ENCODE measurements at places on chromosomes 1 and 21.

GRCh38 chr21:41668051-41668541, 98.8 kb downstream of the RIPK4 start:
- no peak for DNase-seq

DNA sequence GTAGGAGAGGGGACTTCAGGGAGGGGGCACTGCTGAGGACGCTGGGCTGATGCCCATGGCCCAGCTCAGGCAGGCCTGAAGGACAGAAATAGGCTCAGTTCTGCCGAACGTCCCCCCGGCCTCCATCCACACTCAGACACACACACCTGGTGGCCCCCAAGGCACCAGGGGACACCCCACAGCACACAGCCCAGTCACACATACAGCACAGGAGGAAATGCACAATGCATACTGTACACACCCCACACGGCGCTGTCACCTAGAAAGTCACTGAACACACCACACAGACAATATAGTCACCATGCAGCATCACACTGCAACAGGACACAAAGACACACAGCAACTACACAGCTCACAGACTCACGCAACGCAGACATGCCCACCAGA, 562 bp downstream of the SYTL1 start:
- peak; percentile 12 for DNase-seq

DNA sequence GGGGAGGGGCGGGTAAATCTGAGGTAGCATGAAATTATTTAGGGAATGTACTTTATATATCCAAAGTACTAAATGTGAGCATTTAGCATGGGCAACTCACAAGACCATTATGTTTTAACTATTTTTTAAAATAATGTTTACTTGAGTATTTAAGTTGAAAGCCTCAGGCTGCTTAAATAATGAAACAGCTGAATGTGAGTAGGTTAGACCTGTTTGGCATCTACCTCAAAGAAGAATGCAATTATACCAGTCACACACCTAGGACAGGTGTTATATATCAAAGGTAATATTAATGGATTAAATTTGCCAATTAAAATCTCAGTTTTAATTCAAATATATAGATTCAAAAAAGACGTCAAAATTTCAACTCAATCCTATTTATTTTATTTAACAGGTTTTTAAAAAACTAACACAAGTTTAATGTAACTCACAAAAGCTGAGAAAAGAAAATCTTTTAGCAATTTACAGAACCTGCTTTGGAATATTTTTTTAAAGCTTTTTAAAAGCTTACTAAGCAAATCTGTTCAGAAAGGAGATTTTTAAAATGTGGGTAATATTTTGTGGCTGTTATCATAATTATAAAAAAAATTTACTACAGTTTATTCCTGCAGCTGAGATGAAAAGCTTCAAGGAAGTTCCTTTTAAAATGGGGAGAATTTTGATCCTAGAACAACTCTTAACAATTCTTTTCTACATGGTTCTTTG, 104.6 kb upstream of the LBR start:
- no peak for DNase-seq

GRCh38 chr1:200373811-200374231, 36.0 kb downstream of the ZNF281 start:
- DNase-seq, result no peak

DNA sequence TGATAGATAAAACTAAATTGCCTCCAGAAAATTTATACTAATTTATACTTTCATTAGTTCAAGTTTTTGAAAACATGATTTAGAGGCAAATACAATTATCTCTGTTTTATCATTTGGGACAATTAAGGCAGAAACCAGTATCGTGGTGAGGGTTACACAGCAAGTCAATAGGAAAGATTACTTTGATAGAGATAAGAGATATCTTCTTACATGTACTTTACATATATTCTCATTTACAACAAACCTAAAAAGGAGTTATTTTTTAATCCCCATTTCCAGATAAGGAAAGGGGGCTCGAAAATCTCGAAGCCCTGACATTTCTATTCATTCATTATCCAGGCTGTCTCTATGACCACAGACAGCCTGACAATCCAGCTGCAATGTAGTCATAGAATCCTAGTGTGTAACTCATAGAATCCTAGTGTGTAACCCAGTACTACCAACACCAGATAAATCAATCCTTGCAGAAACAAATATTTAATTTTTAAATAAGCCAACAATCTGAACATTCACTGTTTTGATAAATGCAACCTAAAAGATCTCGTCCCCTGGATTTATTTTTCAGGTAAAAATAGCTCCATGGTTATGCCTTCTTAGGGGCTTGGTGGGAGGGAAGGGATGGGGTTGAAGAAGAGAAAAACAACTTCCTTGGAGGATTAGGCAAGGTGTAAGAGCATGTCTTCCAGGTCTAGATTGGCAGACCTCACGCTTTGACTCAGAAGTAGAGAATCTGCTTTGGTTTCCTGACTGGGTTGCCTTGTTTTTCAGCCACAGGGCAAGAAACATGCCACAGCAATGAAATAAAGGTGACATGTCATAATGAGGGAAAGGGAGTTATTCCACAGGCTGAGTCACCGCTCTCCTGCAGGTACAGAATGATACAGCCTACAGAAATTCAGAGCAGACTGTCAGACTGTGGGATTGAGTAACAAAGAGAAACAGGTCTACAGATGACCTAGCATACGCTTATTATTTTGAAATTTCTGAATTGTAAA, 45.6 kb downstream of the IRF2BP2 start:
- no peak for DNase-seq

DNA sequence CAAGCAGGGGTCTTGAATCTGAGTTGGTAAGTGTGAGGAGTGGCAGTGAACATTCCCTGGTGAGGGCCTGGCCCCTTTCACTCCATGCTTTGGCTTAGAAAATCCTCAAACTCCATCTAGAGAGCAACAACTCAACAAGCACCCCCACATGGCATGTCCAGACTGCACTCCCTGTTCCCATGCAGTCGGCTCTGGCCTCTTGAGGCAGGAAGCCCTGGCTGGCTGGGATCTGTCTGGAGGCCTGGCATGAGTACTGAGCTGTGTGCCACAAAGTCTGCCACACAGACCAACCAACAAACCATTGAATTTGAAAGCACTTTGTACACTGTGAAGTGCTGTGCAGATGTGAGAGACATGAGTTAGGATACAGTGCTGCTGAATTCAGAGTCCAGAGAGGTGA, 25.2 kb downstream of the COA7 start:
- no peak for DNase-seq

DNA sequence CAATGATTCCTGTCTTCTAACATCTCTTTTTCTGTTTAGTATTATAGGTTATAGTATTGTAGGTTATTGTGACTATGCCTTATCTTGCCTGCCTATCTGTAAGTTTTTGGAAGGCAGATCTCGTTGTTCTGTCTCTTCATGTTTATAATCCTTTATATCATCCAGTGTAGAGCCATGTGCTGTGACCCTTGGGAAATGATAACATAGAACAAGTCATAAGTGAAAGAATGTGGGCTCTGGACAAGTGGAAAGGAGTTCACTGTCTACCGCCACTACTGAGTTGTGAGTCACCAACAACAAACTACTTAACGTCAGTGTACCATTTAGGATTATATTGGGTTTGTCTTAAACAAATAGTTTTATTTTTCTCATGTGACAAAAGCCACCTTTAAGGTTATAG, 139.3 kb downstream of the LYPLAL1 start:
- DNase-seq, result no peak

DNA sequence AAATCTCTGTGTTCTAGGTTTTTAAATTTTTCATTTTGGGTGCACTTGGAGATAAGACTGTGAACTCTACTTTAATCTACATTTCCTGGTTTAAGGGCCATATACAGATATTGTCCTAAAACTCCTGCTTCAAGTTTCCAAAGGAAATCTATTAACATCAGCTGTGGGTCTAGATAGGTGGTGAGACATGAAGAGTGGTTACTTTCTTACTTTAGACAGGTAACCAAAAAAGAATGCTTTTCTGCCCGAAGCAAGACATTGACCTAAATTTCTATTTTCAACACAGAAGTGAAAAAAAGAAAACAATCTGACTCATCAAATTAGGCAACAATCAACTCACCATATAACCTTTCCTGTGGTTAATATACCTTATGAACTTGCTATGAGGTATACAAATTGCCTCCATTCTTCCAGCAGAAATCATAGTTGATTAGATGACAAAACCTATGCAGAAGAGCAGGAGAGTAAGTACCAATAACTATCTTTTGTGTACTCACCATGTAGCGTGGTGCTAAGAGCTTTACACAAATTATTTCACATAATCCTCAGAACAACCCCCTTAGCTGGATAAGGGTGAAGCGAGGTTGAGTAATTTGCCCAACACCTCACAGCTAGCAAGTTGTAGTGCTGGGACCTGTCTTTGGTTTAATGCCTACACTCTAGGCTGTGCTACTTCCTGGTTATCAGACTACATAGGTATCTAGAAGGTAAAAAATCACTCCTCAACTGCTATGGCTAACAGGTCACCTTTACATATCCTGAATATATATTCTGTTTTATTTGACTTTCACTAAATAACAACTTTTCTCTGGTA, 23.4 kb upstream of the PTPN14 start:
- no peak for DNase-seq

GRCh38 chr1:41101076-41101475, 79.6 kb upstream of the SLFNL1 start:
- no peak for DNase-seq

DNA sequence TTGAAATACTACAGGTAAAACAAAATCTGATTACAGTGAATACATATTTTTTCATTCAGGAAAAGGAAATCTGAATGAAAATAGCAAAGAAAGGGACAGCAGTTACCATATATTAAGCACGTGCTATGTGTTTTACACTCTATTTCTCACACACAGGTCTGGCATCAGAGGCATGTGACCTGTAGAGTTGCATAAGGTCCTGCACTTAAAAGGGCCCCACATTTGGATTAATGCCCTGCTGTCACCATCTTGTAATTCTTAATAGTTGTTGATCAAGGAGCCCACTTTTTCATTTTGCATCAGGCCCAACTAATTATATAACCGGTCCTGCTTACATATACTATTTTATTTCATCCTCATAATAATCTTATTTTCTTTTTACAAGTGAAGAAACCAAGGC, 125.8 kb downstream of the LRRC40 start:
- DNase-seq, result no peak

- no peak for DNase-seq
Observed at GRCh38 chr1:7557301-7557891, 213.7 kb upstream of the VAMP3 start.

DNA sequence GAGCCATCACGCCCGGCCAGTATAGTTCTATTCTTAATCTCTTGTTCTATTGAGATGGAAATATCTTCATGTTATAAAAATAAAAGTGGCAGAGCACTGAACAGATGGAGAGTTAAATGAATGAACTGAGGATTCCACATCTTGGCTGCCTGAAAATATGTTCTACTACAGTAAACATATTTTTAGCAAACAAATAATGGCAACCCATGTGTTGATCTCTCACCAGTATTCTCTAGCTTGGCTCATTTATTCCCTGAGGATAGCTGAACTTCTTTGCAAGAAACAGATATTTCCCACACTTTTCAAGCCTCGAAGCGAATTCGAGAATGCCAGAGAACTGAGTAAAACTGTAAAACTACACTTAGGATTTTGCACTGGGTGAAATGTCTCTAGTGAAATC, 58.9 kb downstream of the DIRAS3 start:
- DNase-seq, result no peak

- no peak for DNase-seq
Observed at GRCh38 chr1:192160196-192160595, 1.9 kb downstream of the RGS18 start.

- peak; percentile 19 for DNase-seq
Observed at GRCh38 chr1:41242342-41243078, 404 bp upstream of the SCMH1 start.

- no peak for DNase-seq
Observed at GRCh38 chr1:155048449-155049334, 2.4 kb upstream of the ADAM15 start.

- DNase-seq, result no peak
Observed at GRCh38 chr1:221206076-221206475, 326.8 kb downstream of the HLX start.

- peak; percentile 24 for DNase-seq
Observed at GRCh38 chr1:209335178-209335577, 248.3 kb upstream of the CAMK1G start.

DNA sequence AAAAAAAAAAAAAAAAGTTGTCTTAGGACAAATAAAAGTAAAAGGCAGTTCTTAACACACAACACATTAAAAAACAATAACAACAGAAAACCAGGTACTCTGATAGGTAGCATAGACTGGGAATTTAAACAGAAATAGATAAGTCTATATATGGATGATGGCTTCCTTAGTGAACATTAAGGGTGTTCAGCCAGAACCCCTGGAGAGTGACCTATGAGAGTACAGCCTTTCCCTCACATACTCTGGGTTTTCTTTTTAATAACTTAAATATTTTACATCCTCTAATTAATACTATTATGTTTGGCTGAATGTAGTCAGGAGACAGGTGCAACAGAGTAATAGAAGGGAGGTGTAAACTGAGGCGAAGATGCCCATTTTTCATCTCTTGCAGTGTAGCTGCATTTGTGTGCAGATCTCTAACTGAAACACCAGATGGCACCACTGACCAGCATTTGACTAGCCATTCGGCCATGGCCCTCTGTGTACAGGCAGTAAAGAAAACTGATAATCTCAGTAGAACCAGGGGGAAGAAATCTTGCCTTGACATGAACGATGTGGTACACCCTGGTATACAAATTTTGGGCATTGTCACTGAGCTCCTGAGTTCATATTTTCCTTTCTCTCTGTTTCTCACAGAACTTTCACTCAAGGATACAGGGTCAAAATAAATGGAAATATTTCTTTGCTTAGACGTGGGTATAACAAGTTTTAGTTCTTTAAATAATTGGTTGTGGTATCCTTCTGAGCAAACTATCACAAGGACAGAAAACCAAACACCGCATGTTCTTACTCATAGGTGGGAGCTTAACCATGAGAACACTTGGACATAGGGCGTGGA, 7.6 kb downstream of the TTF2 start:
- peak; percentile 51 for DNase-seq

- DNase-seq, result peak; percentile 54
Observed at GRCh38 chr1:161020509-161021164, at the start of gene F11R. TSS of gene F11R (minus strand) at chr1:161021152. CDS start at chr1:161021073, 79 bp downstream.

- no peak for DNase-seq
Observed at GRCh38 chr1:61446531-61446991, 278.4 kb downstream of the TM2D1 start.

- DNase-seq, result peak; percentile 19
Observed at GRCh38 chr1:230123280-230124185, 56.5 kb downstream of the GALNT2 start.

DNA sequence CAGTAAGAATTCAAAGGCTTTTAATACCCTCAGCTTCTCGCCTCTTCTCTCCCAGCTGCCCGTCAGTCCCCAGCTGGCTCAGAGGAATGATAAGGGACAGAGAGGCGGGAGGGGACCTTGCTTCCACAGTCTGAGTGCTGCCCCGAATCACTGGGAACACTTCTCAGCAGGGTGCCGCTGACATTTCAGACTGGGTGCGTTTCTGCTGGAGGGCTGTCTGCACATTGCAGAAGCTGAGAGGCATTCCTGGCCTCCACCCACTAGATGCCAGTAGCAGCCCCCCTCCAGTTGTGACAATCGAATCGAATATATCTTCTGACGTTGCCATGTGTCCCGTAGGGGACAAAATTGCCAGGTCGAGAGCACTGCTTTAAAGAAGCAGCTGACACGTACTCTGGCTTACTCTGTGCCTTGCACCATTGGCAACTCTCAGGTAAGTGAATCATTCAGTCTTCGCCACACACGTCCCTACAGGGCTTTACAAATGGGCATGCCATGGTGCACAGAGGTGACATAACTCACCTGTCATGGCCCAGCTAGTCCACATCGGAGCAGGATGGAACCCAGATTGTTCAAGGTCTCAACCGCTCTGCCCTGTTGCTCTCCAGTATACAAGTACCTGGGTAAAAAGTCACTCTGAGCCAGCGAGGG, 23.9 kb downstream of the CTNNBIP1 start:
- DNase-seq, result no peak

Measured in COR-L47 (cell line).